ENCODE measurements at places on chromosomes 2 and 18.

DNA sequence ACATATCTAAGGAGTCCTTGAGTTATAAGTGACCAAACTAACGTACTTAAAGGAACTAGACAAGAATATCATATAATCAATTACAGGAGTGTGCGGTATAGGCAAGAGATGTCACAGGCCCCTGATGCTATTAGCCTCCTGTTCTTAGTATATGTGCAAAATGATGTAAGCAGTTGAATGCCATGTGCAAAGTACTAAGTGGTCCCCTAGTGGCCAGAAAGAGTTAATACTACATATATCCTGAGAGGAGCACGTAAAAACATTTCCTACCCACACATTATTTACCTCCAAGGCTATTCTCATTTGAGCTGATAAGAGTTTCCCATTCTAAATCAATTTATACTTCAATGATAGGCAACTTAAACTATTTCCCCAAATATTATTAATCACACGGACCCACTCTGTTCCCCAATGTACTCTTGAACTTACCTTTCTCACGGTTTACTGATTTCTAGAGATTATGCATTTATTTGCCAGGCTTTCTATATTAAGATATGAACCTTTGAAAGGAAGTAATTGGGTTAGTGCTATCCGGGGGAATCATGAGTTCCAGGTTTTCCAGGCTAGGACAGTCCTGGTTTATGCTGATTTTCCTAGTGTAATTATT, 158.0 kb upstream of the KLHL14 start:
- DNase-seq: no peak

- no peak for DNase-seq
Measured at GRCh38 chr18:30334781-30335180, 707.8 kb downstream of the DSC3 start.

DNA sequence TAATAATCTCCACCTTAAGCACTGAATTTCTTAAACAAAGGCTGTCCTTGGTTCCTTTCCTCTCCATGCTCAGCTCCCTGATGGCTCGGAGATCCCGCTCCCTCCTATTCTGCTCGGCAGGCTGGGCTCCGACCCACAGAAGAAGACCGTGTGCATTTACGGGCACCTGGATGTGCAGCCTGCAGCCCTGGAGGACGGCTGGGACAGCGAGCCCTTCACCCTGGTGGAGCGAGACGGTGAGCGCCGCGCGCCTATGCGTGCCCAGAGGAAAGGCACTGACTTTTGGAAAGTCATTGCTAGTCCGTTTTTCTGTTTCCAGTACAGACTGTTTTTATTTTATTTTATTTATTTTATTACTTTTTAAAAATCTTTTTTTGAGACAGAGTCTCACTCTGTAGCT, 9.6 kb downstream of the CNDP2 start:
- peak; percentile 39 for DNase-seq

GRCh38 chr2:186718903-186719302, 25.0 kb downstream of the FAM171B start:
- no peak for DNase-seq

Measured in endodermal cell (in vitro differentiated cells).